ENCODE measurements at places on chromosomes 4 and X.

GRCh38 chrX:12704706-12705105 lies 86.5 kb upstream of the PRPS2 start:
- DNase-seq, result no peak

- no peak for DNase-seq
These were observed 120.2 kb upstream of the FAM9C start for GRCh38 chrX:13164611-13165010.

GRCh38 chr4:158384414-158384813 lies 137.3 kb upstream of the RXFP1 start:
- no peak for DNase-seq

DNA sequence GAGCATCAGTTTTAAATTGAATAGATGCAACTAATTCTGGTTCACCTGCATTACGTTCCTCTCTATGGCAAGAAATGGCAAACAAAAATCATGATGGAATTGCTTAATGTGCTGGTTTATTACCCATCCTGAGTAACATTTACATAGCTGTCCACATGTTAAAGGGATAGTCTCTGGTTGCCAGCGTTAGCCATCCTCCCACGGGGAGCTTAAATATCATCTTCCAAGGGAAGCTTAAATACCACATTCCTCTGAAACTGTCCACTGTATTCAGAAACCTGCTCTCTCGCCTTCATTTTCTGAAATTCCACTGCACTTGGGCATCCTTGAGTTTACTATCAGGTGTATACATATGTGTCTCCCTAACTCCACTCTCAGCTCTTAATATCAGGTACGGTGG lies 586.6 kb downstream of the TLL1 start:
- DNase-seq, result no peak

DNA sequence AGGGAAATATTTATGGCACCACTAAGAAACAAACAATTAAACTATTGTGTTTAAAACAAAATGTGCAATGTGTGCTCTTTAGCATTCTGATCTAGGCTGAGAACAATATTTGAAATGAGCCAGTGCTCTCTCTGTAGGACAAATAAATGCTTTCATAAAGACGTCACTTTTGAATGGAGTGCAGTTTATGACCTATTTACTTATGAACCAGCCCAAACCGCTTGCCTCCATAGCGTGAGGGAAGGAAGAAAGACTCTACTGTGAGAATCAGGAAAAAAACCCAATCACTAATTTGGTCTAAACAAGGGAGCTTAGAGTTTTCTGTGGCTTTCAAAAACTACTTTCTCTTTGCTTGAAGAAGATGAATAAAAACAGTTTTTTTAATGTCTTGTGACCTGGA lies 39.4 kb downstream of the SAT1 start:
- no peak for DNase-seq

DNA sequence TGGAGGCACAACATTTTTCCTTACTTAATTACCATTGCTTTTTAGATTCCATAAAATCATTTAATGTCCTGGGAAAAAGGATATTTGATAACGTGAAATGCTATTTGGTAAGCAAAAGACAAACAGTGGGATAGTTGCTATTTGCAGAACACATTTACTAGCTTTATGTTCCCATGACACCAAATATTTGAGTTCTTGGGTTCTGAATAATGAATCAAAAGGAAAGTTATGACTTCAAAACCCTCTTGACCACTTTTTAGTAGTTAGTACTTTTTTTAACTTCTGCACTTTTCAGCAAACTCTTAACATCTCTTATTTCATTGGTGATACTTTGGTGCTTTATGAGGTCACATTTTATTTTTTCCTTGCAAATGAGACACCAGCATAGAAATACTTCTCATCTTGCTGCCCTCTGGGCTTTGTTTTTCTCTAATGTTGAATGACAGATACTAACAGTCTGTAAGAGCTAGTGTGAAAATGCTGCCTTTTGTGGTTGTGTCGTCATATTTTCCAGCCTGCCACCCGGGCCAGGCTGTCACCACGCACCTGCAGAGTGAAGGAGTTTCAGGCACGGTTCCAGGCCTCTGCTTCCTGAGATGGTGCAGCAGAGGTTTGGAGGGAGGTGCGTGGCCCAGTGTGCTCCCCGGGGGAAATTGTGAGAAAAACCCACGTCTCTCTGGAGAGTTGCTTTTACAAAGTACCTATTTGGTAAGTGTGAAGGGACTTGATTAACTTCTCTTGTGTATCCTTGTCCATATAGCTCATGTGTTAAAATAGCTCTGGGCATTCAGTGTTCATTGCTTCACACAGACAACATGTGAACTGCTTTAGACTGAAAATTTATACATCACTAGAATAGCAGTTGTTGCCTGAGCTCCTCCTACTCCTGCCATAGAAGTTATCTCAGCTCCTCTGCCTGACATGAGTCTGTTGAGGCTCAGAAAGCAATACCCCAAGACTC lies 34.7 kb downstream of the MSL3 start:
- no peak for DNase-seq

DNA sequence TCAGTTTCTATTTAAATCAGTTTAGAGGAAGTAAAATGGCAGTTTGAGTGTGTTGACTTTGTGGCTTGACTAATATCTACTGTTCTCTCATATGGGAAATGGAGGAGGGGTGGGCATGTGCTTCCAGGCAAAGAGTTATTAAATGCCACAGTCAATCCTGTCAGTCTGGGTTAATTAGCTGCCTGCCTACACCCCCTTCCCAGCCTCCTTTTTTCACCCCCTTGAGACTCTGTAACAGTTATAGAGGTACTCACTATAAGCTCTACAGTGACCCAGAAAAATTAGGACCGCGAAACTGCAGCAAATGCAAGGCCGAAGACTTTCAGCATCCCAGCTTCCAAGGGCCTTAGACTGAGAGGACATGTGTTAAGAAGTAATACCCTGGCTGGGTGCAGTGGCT lies 165.2 kb downstream of the CORIN start:
- no peak for DNase-seq

DNA sequence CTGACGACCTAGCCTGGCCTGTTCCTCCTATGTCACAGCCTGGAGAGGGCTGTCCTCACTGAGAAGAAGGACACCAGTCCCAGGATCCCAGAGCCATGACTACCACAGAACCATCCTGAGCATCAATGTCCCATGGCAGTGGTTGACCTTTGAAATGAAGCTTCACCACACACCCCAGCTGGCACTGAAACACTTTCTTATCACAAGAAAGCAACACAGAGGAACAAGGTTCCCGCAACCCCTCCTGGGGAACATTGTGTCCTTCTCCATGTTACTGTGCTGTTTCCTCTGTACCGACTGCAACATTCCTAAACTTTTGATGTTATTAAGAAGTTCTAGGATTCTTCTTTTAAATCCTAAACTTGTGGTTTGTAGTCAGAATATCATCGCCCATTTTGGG lies 21.2 kb upstream of the FAM156A start:
- DNase-seq, result no peak

GRCh38 chr4:26402458-26402857 lies 81.6 kb downstream of the RBPJ start:
- DNase-seq, result no peak

DNA sequence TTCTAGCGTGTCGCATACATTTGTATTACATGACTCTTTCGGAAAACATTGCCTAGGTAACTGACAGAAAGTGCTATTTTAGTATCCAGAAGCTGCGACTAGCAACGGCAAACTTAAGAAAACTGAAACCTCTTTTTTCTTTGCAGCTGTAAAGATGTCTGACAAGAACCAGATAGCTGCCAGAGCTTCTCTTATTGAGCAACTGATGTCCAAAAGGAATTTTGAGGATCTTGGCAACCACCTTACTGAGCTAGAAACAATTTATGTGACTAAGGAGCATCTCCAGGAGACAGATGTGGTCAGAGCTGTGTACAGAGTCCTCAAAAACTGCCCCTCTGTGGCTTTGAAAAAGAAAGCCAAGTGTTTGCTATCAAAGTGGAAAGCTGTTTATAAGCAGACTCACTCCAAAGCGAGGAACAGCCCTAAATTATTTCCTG lies 9.4 kb downstream of the TCEANC start:
- no peak for DNase-seq

- no peak for DNase-seq
These were observed 20.5 kb downstream of the COMMD8 start for GRCh38 chr4:47442980-47443379.

DNA sequence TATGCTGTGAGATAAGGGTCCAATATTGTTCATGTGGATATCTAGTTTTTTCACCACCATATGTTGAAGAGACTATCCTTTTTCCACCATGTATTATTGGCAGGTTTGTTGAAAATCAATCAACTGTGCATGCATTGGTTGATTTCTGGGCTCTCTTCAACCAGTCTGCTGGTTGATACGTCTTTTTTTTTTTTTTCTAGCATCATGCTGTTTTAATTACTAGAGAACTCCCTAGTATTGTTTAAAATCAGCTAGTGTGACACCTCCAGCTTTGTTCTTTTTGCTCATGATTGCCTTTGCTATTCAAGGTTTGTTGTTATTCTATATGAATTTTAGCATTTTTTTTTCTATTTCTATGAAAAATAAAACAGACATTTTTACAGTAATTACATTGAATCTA lies 123.9 kb downstream of the SLC7A11 start:
- DNase-seq, result no peak

GRCh38 chr4:48028696-48029095 lies 12.1 kb downstream of the NIPAL1 start:
- DNase-seq, result no peak

- no peak for DNase-seq
These were observed 38.8 kb upstream of the AFAP1 start for GRCh38 chr4:7978489-7978888.

DNA sequence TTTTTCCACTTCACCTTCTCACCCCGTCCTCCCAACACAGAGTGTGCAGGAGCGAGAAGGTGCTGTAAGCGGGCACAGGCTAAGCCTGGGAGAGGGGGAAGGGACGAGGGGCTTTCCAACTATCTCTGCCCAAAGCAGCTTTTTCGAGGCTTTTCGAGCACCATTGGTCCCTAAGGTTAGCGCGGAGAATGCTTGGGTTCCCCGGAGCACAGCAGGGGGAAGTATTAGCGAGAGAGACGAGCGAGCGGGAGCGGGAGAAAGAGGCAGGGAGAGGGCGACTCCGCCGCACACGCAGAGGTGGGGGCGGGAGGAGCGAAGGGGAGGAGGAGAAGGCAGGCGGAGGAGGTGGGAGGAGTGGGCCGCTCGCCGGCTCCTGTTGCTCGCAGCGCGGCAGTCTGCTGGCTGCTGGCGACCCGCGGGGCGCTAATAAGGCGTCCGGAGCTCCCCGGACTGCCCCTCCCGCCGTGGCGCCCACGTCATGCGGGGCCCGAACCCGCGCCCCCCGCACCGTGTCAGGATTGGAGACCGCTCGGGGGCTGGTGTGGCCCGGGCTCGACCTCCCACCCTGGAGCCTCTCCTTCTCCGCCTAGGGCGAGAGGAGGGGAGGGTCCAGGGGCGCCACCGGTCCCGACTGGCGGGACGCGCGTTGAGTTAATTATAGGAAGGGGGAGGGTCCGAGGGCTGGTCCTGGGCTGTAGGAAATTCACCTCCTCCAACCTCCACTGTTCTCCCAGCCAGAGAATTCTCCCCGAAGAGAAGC lies at the start of gene ADAMTS3:
Gene ADAMTS3 (minus strand): TSS at position 263 of the 760 bp plus-strand sequence. CDS start 459 bp downstream, outside the sequence.
- no peak for DNase-seq

GRCh38 chr4:140866492-140867005 lies 110.4 kb upstream of the TBC1D9 start:
- no peak for DNase-seq

GRCh38 chr4:153497091-153497531 lies 31.0 kb downstream of the TMEM131L start:
- DNase-seq, result no peak

- no peak for DNase-seq
These were observed 227.2 kb downstream of the ANK2 start for GRCh38 chr4:113276464-113277170.

- DNase-seq, result no peak
These were observed 7.7 kb downstream of the FANCB start for GRCh38 chrX:14865201-14865600.

- DNase-seq, result no peak
These were observed 76.9 kb upstream of the RPL34 start for GRCh38 chr4:108543359-108543968.

- DNase-seq, result no peak
These were observed 113.2 kb downstream of the SPCS3 start for GRCh38 chr4:176432811-176433540.

DNA sequence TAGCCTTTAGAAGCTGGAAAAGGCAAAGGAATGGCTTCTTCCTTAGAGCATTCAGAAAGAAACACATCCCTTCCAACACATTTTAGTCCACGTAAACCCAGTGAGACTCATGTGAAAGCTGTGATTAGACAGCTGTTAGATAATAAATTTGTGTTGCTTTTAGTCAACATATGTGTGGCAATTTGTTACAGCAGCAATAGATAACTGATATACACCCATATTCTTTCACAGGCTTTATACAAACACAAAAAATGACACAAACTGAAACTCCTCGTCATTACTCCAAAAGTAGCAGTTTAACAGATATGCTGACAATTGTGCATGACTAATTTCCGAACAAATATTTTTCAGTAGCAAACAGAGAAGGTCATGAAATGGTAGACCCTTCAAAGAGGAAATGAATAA lies 65.3 kb downstream of the ANTXR2 start:
- no peak for DNase-seq

- DNase-seq, result no peak
These were observed 271.6 kb downstream of the GRIA3 start for GRCh38 chrX:123455693-123456092.

- DNase-seq, result no peak
These were observed 119.0 kb downstream of the GPR143 start for GRCh38 chrX:9646471-9647224.

DNA sequence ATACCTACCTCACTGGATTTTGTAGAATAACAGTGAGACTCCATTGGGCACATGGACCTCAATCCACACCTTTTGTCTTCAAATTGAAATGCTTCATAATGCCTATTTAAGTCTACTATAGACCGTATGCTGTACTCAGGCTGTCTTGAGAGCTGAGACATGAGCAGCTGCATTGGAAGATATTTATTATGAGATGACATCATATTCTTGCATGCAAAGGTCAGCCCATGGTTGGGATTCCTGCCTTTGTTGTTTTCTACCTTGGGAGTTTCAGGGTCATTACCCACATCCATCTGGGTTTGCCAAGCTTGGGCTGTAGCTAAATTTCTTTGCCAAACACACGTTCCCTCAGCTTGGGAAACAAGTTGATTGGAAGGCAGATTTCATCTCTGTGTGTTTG lies 33.2 kb upstream of the MAMLD1 start:
- DNase-seq, result no peak

- no peak for DNase-seq
These were observed 32.4 kb upstream of the SLC10A4 start for GRCh38 chr4:48450740-48451139.

Measured in stimulated activated CD4-positive, alpha-beta T cell treated with anti-CD3 and anti-CD28 coated beads, Interleukin-1b, Interleukin-23, amount 100 ng/mL, for 1 hour (primary cell).